Stimulated activated CD8-positive, alpha-beta memory T cell treated with anti-CD3 and anti-CD28 coated beads, Interleukin-7, amount 100 ng/mL, for 1 hour (primary cell): ENCODE measurements at places on chromosomes 3 and 15.

DNA sequence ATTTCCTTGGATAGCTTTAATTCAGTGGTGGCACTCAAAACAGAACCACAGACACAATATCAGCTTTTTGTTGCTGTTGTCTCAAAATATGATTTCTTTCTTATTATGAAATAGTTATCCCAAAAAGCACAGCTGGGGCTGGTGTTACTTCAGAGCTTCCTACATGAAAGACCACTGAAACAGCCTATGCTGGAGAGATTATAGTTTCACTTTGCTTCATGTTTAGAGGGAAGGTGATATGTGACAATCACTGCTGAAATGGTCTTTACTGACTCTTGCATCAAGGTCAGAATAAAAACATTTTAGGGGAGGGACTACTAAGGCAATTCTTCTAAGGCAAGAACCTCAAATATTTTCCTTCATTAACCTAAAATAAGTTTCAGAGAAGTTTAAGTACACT lies 190.7 kb downstream of the TNIK start:
- DNase-seq, result no peak

DNA sequence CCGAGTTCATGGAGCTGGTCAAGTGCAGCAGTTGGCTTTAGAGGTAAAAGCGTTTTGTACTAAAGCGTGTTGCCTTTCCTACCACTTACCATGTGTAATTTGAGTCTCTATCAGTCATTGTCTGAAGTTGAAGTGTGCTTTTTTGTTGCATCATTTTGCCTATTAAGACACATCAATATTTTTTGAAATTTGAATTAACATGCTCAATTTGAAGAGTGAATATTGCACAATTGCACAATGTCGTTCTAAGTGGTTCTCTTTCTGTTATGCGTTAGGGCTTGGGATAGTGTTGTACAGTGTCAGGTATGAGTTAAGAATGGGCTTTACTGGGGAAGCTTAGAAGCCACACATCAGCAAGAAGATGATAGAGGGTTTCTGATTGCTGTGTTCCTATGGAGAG lies 84.0 kb upstream of the ACKR4 start:
- DNase-seq, result no peak

DNA sequence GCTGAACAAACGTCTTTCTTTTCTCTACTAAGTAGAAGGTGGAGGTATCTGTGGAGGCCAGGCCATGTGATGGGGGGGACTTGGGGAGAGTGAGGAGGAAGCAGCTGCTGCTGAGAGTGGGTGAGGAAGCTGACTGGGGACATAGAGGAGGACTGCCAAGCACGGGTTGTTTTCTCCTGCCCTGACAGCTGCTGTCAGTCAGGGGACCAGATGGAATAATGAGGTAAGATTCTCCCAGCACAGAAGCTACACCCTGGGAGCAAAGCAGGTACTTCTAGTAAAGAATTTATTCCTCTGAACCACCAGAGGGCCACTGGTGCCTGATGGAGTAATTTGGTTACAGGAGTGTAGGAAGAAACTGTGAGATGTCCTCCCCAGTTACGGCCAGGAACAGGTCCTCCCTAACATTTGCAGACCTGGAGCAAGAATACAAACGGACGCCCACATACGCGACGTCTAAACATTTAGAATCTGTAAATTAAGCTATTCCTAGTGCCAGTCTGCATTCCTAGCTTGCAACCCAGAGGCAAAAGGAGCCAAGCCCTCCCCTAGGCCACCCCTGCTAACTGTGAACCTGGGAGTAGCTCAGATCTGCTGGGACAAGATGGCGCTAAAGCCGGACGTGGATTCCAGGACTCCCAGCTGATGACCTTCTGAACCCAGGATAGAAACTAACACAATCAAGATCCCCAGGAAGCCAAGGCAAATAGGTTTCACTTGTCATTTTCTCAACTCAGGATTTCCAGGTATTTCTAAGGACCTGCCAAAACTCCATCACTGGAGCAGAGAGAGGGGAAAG lies 14.8 kb downstream of the CRYGS start:
- DNase-seq, result no peak

GRCh38 chr3:186974824-186975313 lies 44.5 kb downstream of the ST6GAL1 start:
- DNase-seq, result no peak

GRCh38 chr3:189488241-189488767 lies 142.9 kb upstream of the TP63 start:
- no peak for DNase-seq

DNA sequence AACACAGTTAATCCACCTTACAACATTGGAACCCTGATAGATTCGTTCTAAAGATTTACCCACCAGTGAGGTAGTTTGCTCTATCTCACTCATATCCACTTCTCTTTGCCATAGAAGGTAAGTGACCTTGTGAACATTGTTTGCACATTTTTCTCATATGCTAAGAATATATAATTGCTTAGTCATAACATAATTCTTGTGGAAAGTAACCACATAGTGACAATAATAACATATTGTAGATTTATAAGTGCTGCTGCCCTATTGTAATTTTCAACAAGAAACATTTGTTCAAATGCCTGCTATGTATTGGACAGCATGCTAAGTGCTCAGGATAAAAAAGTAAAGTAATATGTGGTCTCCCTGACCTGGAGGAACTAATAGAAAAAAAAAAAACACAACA lies 554.2 kb upstream of the KCNMB2 start:
- no peak for DNase-seq

DNA sequence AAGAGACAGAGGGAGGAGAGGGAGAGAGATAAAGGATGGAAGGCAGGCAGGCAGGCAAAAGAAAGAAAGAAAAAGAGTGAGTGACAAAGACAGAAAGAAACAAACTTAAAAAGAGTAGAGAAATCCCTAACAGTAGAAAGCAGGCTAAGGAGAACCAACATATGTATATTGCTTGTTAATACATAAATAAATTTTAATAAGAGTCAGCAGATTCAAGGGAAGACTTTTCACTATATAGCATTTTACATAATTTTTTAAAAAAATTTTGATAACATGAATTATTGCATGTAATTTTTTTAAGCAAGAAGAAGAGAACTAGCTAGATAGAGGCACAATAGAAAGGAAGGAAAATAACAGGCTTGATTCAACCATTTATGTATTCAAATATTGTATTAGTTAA lies 291.6 kb downstream of the KCNH8 start:
- no peak for DNase-seq

GRCh38 chr3:188906236-188906635 lies 265.5 kb upstream of the TPRG1 start:
- no peak for DNase-seq

DNA sequence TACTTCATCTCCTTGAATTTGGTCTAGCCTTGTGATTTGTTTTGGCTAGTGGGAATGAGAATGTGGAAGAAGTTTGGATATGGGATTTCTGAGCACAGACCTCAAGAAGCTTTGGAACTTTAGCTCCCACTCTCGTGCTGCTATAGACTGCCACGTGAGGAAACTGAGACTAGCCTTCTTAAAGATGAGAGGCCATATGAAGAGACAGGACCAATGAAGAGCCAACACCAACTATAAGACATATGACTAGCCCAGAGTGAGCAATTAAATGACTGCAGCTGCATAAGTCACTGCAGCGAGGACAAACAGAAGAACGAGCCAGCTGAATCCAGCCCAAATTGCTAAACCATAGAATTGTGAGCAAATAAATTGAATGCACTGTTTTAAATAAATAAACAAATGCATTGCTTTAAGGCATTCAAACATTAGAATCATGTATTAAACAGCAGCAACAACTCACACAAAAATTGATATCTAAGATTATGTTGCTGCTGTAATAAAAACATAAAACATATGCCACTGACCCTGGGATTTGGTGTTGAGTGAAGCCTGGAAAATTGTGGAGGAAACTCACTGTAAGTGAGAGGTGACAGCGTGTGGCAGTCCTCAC lies 15.7 kb upstream of the CNTN4 start:
- DNase-seq, result no peak

DNA sequence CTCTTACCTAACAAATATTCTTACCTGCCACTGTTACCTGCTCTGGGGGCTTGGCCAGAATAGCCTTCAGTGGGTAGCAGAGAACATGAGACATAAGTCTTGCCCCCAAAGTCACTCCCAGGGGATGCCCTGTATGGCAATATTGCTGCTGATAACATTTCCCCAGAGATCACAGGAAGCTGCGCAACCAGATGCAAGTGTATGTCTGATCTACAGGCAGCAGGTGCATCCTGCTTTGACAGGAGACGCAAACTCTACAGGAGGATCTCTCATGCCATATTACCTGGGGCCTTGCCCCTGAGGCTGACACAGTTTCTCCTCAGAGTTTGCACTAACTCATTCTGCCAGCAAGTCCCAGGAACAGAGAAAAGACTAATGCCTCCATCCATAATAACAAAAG lies 174.4 kb upstream of the LPP start:
- DNase-seq, result no peak

DNA sequence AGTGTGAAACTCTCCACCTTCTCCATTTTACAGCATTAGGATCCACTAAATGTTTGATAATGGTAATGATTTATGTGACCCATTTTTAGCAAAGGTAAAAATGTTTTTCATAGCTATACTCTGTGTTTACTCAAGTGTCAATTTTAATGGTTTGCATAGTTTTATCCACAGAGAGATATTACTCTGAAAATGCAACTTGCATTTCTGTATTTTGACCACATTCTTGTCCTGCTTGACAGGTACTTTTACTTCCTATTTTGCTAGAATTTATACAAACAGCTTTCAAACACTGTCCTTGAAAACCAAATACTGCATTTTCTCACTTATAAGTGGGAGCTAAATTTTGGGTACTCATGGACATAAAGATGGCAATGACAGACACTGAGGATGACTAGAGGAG lies 62.9 kb downstream of the SERPINI1 start:
- DNase-seq, result no peak

GRCh38 chr3:182971637-182972036 lies 8.7 kb downstream of the DCUN1D1 start:
- no peak for DNase-seq

- no peak for DNase-seq
Measured at GRCh38 chr3:190362258-190362657, 25.7 kb upstream of the CLDN16 start.

DNA sequence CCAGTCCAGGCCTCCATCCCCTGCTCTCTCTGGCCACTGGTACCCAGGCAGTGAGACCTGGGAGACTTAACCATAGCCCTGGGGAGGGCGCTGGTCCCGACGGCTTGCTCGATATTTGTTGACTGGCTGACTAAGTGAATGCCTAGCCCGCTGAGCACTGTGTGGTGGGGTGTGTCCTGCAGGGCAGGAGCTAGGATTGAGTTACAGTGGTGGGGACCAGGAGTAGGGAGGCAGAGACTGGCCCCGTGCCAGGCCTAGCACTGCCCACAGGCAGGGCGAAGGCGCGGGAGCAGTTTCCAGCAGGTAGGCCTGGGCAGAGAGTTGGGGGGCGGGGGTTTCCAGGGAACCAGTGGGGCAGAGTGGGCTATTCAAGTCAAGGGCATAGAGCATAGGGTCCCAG lies at the start of gene VILL:
Gene VILL (plus strand): TSS at position 260 of the 400 bp plus-strand sequence. CDS start 2,887 bp downstream, outside the sequence.
- DNase-seq, result no peak

GRCh38 chr15:96121086-96121920 lies 209.2 kb upstream of the NR2F2 start:
- no peak for DNase-seq

GRCh38 chr15:96306321-96306720 lies 24.2 kb upstream of the NR2F2 start:
- DNase-seq, result no peak

GRCh38 chr15:48493084-48493762 lies 152.3 kb downstream of the FBN1 start:
- no peak for DNase-seq

GRCh38 chr15:100526027-100526481 lies 2.7 kb downstream of the CERS3 start:
- no peak for DNase-seq

DNA sequence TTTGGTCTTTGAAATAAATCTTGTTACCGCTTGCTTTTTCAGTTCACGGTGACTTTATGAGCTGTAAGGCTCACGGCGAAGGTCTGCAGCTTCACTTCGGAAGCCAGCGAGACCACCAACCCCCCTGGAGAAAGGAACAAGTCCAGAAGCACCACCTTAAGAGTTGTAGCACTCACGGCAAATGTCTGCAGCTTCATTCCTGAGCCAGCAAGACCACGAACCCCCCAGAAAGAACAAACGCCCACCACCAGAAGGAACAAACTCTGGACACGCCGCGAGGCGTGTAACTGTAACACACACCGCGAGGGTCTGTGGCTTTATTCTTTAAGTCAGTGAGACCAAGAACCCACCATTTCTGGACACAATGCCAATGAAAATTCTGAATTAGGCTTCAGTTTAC lies 28.8 kb downstream of the GOLGA6A start:
- no peak for DNase-seq
